ENCODE measurements at places on chromosomes 6 and 20. TPM values are rescaled to one million over a fixed set of nuclear protein-coding genes. Genes with fewer than 3 reads are reported as not detected.

Gene FAM135A
- 31.7 TPM for total RNA-seq

Gene ACTL10
- total RNA-seq = 1.5 TPM

Gene RAET1L
- total RNA-seq = not detected

Gene SLC18B1
- total RNA-seq = 24.1 TPM

DNA sequence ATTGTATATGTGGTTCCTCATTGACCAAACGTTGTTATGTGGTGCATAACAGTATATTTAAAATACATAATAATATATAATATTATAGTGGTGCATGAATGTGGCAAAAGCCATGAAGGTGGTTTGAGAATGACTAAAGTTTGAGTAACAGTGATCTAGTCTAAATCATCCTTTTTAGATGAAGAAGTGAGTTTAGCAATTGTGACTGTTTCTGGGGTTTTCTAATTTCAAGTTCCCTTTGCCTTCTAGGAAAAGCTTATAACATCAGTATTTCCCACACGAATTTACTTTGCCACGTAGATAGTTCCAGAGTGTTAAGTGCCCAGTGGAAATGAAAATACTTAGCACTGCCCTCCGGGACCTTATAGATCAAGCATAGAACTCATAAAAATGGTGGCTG lies 40.9 kb downstream of the ARFGEF2 start:
- DNase-seq = no peak

DNA sequence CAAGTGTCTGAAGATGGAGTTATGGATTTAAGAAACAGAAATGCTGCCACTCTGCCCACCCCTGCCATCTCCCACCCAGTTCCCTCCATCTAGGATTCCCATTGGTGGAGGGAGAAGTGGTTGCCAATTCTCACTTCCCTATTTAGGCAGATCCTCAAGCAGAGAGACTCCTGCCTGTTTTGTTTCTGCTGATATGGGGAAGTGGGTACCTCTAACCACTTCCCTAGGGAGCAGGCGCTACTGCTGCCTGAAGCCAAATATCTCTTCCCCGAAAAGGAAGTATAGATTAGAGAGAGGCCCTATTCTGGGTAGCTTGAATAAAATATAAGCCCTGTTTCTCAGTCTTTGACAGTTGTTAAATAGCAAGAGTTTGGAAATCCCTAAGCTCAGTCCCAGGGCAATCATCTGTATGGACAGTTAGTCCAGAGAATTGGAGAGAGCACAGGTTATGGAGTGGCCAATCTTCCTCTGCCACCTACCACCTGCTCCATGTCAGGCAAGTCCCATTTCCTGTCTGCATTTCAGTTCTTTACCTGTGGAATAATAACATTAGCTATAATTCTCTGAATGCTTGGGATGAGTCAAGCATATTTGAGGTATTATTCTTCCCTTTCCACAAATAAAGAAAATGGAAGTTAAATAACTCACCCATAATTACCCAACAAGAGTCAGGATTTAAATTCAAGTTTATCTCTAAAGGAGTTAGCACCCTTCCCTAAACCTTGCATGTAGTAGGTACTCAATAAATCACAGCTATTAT lies 2.6 kb upstream of the ADGB start:
- no peak for DNase-seq

- no peak for DNase-seq
These were observed 87.1 kb downstream of the CFAP61 start for GRCh38 chr20:20139403-20139802.

All from WTC11 (cell line).